ENCODE measurements at places on chromosomes 1 and 21. TPM values are rescaled to one million over a fixed set of nuclear protein-coding genes. Genes with fewer than 3 reads are reported as not detected.

- DNase-seq: no peak
Observed at GRCh38 chr1:67299296-67299695, 8.4 kb upstream of the IL12RB2 start.

Gene MFAP2
- 1.4 TPM for total RNA-seq

Gene MNDA
- total RNA-seq: 16.6 TPM

- DNase-seq: peak; percentile 66
Observed at GRCh38 chr21:15210235-15210678, 145.5 kb upstream of the NRIP1 start.

DNA sequence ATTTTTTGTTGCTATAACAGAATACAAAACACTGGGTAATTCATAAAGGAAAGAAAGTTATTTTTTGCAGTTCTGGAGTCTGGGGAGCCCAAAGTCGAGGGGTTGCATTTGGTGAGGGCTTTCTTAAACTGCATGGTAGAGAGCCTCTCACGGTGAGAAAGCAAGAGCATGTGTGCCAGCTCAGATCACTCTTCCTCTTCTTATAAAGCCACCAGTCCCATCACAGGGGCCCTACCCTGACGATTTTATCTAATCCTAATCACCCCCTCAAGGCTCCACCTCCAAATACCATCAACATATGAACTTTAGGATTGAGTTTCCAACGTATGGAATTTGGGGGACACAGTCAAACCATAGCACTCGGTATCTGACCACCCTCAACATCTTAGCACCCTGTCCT, 1.0 kb upstream of the STRIP1 start:
- DNase-seq: no peak

Gene SLC45A3
- total RNA-seq: 9.9 TPM

Gene SLFNL1
- total RNA-seq: 0.09 TPM

- no peak for DNase-seq
Observed at GRCh38 chr1:243742819-243743218, 107.2 kb downstream of the AKT3 start.

DNA sequence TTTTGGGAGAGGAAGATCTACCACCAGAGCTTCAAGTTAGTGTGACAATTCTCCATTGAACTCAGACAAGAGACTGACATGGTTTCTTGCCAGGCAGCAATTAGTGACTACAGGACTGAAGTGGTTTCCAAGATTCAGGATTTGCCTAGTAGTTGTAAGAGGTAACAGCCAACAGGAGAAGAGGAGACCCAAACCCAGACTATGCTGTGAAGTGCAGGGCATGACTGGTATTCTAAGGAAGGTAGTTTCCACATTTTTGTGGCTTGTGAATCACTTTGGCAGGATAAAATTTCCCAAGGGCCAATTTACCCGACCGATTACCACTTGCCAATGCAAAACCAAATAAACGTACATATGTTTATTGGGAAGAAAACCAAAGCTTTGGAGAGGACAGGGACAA, 14.7 kb upstream of the RAP1A start:
- DNase-seq: no peak

Gene DCST1
- total RNA-seq: not detected

Data from liver (tissue), 10 donors.